Mesothelial cell of epicardium (in vitro differentiated cells): ENCODE measurements at places on chromosomes 7 and 10.

- H3K27me3 ChIP-seq: no peaks in the 10 kb centered on the region
- DNase-seq: no peak
- peaks cover 26% of the 10 kb centered on the region for H3K36me3 ChIP-seq
- no peak overlapping the region for H3K4me3 ChIP-seq
- H3K27ac ChIP-seq: peak overlapping the region; percentile 75
- H3K4me1 ChIP-seq: peaks cover 26% of the 10 kb centered on the region
These were observed 34.2 kb downstream of the CTBP2 start for GRCh38 chr10:125125951-125126735.

- no peak overlapping the region for H3K27ac ChIP-seq
- no peak overlapping the region for H3K4me3 ChIP-seq
- peaks cover 40% of the 10 kb centered on the region for H3K27me3 ChIP-seq
- peaks cover 9% of the 10 kb centered on the region for H3K4me1 ChIP-seq
- no peaks in the 10 kb centered on the region for H3K36me3 ChIP-seq
- DNase-seq: no peak
These were observed 3.3 kb downstream of the CHN2 start for GRCh38 chr7:29197916-29198315.

DNA sequence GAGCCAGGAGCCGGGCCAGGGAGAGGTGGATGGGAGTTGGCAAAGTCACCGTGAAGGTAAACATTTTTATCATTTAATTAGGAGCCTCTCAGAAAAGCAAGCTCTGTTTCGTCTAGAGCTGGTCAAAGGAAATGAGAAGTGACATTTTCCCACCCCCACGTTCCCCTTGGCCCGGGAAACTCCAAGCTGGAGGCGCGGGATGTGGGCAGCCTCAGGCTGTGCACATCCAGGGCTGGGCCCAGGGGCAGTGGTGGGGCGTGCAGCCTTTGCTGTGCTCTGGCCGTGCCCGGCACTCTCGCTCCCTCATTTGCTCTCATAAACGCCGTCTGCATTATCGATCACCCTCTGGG is 135.6 kb upstream of the RET start:
- peaks cover 4% of the 10 kb centered on the region for H3K4me1 ChIP-seq
- no peaks in the 10 kb centered on the region for H3K36me3 ChIP-seq
- no peak for DNase-seq

DNA sequence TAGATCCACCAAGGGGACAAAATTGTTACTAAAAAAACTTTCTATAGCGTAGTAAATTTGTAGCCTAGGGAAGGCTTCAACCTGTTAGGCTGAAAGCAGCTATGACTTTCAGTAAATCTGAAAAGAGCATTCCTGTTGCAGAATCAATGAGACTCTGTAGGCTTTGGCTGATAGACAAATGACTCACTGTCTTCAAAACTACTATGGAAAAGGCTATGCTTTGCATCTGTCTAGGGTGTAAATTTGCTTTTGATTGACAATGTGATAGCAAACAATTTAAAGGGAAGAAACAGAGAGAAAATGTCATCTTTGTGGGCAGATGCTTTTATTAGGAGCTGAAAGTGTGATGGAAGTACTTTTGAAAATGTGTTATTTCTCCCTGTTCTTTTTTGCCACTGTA is 60.6 kb downstream of the ARL5B start:
- no peak overlapping the region for H3K27ac ChIP-seq
- no peaks in the 10 kb centered on the region for H3K36me3 ChIP-seq
- DNase-seq: no peak
- H3K4me3 ChIP-seq: no peak overlapping the region
- no peaks in the 10 kb centered on the region for H3K27me3 ChIP-seq

DNA sequence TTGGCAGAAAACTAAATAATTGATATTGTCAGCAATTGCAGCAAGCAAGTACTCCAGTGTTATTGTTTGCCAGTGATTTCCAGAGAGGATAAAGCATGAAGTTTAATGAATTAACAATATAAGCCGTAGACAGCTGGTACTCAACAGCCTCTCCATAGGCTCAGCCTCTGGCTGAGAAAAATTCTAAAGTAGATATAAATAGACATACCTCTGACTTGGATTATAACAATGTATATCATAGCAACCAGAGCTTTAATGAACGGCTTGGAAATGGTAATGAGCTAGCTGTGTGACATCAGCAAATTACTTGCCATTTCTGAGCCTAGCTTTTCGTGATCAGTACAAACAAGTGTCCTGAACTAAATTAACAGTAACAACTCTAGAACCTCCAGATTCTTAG is 1055.4 kb upstream of the AUTS2 start:
- peaks cover 3% of the 10 kb centered on the region for H3K4me1 ChIP-seq
- H3K36me3 ChIP-seq: no peaks in the 10 kb centered on the region
- no peak overlapping the region for H3K27ac ChIP-seq
- H3K27me3 ChIP-seq: no peaks in the 10 kb centered on the region
- H3K4me3 ChIP-seq: no peak overlapping the region
- no peak for DNase-seq

DNA sequence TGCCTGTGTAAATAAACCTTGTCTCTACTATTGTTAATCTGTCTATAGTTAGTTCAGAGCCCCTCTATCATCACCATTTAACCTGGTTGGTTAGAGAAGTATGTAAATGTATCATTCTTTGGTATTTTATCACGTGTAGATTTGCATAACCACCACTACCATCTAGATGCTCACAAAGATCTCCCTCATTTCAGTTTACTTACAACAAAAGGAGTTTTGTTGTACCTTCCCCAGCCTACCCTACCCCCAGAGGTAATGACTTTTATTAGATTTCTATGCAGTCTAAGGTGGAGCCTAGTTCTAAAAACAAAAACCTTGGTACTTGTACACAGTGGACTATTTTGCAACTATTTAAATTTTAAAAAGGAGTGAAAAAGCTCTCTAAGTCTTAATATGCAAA is 17.5 kb downstream of the ACADSB start:
- no peak for DNase-seq
- H3K36me3 ChIP-seq: no peaks in the 10 kb centered on the region
- no peaks in the 10 kb centered on the region for H3K4me1 ChIP-seq
- H3K27ac ChIP-seq: no peak overlapping the region

DNA sequence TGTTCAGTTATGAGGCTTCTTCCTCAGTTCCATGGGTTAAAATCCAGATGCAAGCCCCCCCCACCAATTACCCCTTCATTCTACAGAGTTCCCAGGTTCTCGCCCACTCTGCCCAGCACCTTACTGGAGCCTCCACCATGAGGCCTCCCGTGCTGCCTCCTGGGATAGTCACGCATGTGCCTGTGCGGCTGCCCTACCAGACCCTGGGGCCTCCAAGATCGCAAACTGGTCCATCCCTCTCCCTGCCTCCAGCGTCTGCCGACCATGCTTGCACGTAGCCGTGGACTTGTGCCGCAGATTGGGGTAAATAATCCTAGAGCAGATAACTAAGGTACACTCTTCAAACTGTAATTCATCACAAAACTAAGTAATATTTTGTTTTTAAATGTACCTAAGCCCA is 611.2 kb downstream of the PTPRN2 start:
- DNase-seq: no peak
- no peaks in the 10 kb centered on the region for H3K4me1 ChIP-seq
- no peak overlapping the region for H3K27ac ChIP-seq
- H3K27me3 ChIP-seq: no peaks in the 10 kb centered on the region
- no peaks in the 10 kb centered on the region for H3K36me3 ChIP-seq

DNA sequence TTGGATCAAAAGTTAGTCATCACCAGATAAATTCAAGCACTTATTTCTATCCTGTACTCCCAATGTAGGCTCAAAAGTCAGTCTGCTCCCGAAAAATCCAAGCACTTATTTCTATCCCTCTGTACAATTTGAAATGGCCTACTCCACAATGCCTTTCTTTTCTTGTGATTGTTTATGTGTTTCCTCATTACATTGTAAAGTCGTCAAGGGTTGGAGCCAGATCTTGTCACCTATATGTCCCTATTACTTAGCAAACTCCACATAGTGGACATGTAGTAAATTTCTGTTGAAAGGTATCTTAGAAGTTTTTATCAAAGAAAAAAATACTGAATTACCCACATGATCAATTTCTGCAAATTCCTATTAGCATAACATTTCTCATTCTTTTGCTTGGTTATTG is 82.1 kb downstream of the CYP51A1 start:
- peaks cover 10% of the 10 kb centered on the region for H3K4me1 ChIP-seq
- DNase-seq: no peak
- H3K36me3 ChIP-seq: peaks cover 20% of the 10 kb centered on the region
- no peaks in the 10 kb centered on the region for H3K27me3 ChIP-seq
- H3K27ac ChIP-seq: no peak overlapping the region

DNA sequence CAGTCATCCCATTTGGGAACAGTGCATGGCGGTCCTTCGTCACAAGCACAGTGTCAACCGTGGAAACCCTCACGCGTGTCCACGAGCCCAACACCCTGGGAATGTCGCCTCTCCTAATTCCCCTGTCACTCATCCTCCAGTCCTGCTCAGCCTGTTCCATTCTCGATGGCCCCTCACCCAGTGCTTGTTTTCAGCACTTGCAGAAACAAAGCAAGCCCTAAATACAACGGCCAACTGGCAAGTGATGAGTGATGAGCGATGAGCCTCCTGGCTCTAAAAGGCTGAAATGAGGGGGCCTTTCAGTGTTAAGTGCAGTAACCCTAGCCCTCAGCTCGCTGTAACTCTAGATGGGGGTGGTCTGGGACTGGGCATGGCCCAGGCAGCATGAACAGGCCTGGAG is 22.6 kb downstream of the NKX2-3 start:
- peaks cover 78% of the 10 kb centered on the region for H3K27me3 ChIP-seq
- no peaks in the 10 kb centered on the region for H3K36me3 ChIP-seq
- no peak for DNase-seq
- no peak overlapping the region for H3K4me3 ChIP-seq
- no peak overlapping the region for H3K27ac ChIP-seq
- H3K4me1 ChIP-seq: no peaks in the 10 kb centered on the region

DNA sequence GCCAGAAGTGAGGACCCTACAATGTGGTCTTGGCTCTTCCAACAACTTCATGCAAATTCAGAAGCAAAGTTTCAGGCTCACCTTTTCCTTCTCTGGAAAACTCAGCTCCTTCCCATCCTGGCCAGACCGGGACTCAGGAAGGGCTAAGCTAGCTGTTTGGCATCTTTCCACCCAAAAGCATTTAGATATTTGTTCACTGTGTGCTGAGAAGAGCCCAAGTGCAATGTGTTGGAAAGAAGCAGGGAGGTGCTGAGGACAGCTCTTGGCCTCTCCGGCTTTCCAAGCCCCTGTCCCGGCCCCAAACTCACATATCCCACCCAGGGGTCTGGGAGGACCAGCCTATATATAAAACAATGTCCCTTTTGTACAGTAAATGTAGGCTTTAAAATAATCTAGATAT is 44.5 kb downstream of the MKI67 start:
- no peak overlapping the region for H3K4me3 ChIP-seq
- no peaks in the 10 kb centered on the region for H3K4me1 ChIP-seq
- H3K27ac ChIP-seq: no peak overlapping the region
- DNase-seq: no peak
- no peaks in the 10 kb centered on the region for H3K36me3 ChIP-seq

DNA sequence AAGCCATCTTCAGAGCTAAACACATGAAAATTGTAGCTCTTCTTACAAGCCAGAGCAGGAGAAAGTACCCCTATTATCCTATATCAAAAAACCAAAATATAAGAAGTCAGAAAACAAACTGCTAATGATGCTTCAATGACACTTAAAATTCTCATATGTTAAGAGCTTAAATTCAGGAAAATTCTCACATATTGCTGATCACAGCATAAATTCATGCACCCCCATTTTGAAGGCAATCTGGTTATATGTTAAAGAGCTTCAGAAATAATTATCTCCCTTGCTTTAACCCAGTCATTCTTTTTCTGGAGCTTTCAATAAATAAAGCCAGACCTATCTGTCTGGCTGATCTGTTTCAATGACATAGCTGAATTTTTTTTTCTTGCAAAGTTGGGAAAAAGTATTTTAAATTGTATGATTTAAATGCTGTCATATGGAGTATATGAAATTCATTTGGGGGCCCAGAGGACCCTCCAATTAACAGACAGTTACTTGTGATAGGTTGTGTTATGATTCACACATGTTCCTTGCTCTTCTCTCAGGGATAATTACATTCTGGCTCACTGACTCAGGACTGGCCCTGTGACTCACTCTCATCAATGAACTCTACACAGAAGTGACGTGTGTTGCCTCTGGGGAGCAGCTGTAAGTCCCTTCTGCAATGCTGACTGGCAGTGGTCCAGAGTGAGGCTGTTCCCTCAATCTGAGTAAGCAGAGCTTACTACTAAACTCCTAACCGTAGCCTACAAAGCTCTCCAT is 85.2 kb downstream of the HGF start:
- peaks cover 31% of the 10 kb centered on the region for H3K4me1 ChIP-seq
- peak overlapping the region; percentile 70 for H3K27ac ChIP-seq
- DNase-seq: peak; percentile 40
- no peaks in the 10 kb centered on the region for H3K27me3 ChIP-seq
- no peak overlapping the region for H3K4me3 ChIP-seq

GRCh38 chr7:55099821-55100543 is 81.2 kb downstream of the EGFR start:
- no peaks in the 10 kb centered on the region for H3K27me3 ChIP-seq
- no peak for DNase-seq
- H3K27ac ChIP-seq: no peak overlapping the region
- peaks cover 47% of the 10 kb centered on the region for H3K4me1 ChIP-seq
- no peaks in the 10 kb centered on the region for H3K36me3 ChIP-seq

DNA sequence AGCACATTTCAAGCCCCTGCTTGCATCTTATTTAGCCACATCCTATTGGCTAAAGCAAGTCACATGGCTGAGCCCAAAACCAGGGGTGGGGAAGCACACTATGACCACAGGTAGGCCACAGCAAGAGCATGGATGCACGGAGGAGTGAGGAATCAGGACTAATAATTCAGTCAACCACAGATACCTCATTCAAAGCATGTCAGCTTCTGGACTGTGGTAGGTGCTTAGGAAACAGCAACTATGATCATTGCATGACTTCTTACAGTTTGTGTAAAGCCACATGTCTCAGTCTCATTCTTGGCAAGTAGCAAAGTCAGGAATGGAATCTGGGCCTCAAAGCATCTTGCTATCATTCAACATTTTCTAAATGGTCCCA is 79.0 kb upstream of the EMX2 start:
- no peak for DNase-seq
- H3K36me3 ChIP-seq: no peaks in the 10 kb centered on the region
- peaks cover 12% of the 10 kb centered on the region for H3K4me1 ChIP-seq
- no peak overlapping the region for H3K27ac ChIP-seq

- no peak for DNase-seq
- peak overlapping the region; percentile 78 for H3K27ac ChIP-seq
- H3K4me3 ChIP-seq: no peak overlapping the region
- peaks cover 32% of the 10 kb centered on the region for H3K4me1 ChIP-seq
These were observed 81.0 kb upstream of the CACUL1 start for GRCh38 chr10:118835682-118836326.

DNA sequence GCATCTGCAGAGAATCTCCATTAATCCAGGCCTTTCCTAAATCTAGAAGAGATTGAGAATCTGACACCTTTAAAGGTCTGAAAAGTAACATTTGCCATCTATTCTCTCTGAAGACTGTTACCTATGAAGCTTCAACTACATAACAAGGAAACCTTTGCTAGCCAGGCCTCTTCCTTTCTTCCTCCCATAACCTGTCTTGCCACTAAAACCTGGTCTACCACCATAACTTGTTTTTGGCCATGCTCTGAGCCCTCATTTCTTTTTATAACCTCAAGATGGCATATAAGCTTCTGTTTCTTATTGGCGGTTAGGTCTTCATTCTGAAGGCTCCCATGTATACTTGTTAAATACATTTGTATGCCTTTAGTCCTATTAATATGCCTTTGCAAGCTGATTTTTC is 348.4 kb upstream of the MEOX2 start:
- H3K27me3 ChIP-seq: no peaks in the 10 kb centered on the region
- no peaks in the 10 kb centered on the region for H3K4me1 ChIP-seq
- DNase-seq: no peak
- no peak overlapping the region for H3K4me3 ChIP-seq
- no peaks in the 10 kb centered on the region for H3K36me3 ChIP-seq

- H3K27me3 ChIP-seq: no peaks in the 10 kb centered on the region
- peaks cover 28% of the 10 kb centered on the region for H3K4me1 ChIP-seq
- no peaks in the 10 kb centered on the region for H3K36me3 ChIP-seq
These were observed 311.3 kb upstream of the AOAH start for GRCh38 chr7:37035631-37036030.
